Ascending aorta (tissue), 2 donors: ENCODE measurements at places on chromosomes 16 and 17. TPM values are rescaled to one million over a fixed set of nuclear protein-coding genes. Genes with fewer than 3 reads are reported as not detected.

NETO2 gene
- total RNA-seq, result 5.9 TPM

RNU2-1 gene
- total RNA-seq, result not detected

ASIC2 gene
- not detected for total RNA-seq

ZDHHC7 gene
- total RNA-seq, result 70.7 TPM

HOXB8 gene
- total RNA-seq, result not detected

HOXB7 gene
- 15.0 TPM for total RNA-seq

HOXB1 gene
- not detected for total RNA-seq

HOXB9 gene
- not detected for total RNA-seq

HBA1 gene
- total RNA-seq, result 585 TPM

TNP2 gene
- total RNA-seq, result not detected

TUBB3 gene
- total RNA-seq, result 2.3 TPM

TRPV3 gene
- total RNA-seq, result 0.11 TPM

ZNF75A gene
- total RNA-seq, result 8.3 TPM

CTRB1 gene
- total RNA-seq, result not detected

NAE1 gene
- 8.6 TPM for total RNA-seq

NBR1 gene
- 45.6 TPM for total RNA-seq

ZMYND15 gene
- total RNA-seq, result not detected

ITGAE gene
- 15.8 TPM for total RNA-seq

DNAAF8 gene
- total RNA-seq, result not detected

HOXB2 gene
- 55.3 TPM for total RNA-seq

PLEKHH3 gene
- total RNA-seq, result 105 TPM

TMEM94 gene
- total RNA-seq, result 125 TPM

RHBDF1 gene
- 146 TPM for total RNA-seq

P2RX5 gene
- total RNA-seq, result not detected
